CD4-positive, alpha-beta T cell treated with Interleukin-10 for 1 hour (primary cell): ENCODE measurements at places on chromosomes 16 and 17.

GRCh38 chr17:70343114-70343513 lies 173.8 kb downstream of the KCNJ2 start:
- no peak for DNase-seq

GRCh38 chr17:43224146-43224705 lies 4.2 kb downstream of the CCDC200 start:
- no peak for DNase-seq

GRCh38 chr17:17763136-17763535 lies 73.7 kb downstream of the SREBF1 start:
- DNase-seq, result no peak

GRCh38 chr17:7184091-7184488 lies 4.9 kb upstream of the ASGR1 start:
- DNase-seq, result no peak

GRCh38 chr17:29682054-29682453 lies 59.3 kb upstream of the CORO6 start:
- no peak for DNase-seq

GRCh38 chr17:74282587-74283370 lies 8.7 kb downstream of the DNAI2 start:
- peak; percentile 75 for DNase-seq

DNA sequence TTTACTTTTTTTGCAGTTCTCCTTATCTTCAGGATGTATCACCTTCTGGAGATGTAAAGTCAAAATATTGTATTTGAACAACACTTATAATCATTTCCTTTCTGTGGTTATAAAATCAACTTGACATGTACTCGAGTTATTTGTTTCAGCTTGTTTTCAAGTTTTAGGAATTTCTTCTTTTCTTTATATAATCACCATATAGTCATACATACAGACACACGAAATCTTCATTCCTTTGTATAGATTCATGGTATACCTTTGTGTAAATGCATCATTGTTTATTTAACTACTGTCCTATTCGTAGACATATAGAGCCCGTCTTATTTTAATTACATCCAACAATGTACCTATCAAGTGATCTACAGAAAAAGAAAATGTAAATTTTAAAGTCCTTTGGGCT lies 40.1 kb downstream of the CMC2 start:
- no peak for DNase-seq

GRCh38 chr17:69801368-69801767 lies 273.7 kb upstream of the KCNJ16 start:
- no peak for DNase-seq

GRCh38 chr16:25606069-25606468 lies 85.7 kb upstream of the HS3ST4 start:
- no peak for DNase-seq

GRCh38 chr17:15657868-15658267 lies 26.2 kb downstream of the TRIM16 start:
- no peak for DNase-seq

- DNase-seq, result no peak
Observed at GRCh38 chr17:74362810-74363498, 1.3 kb upstream of the BTBD17 start.

DNA sequence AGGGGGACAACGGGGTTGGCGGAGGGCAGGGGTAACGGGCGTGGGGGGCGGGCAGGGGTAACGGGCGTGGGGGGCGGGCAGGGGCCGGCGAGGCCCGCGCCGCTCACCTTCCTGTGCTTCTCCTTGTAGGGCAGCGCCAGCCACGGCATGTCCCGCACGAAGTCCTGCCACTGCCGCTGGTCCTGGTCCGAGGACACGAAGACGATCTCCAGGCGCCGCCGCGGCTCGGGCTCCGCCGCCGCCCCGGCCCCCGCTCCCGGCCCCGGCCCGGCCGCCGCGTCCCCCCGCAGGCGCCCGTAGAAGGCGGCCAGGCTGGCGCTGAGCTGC lies 401 bp downstream of the NXN start:
- no peak for DNase-seq

DNA sequence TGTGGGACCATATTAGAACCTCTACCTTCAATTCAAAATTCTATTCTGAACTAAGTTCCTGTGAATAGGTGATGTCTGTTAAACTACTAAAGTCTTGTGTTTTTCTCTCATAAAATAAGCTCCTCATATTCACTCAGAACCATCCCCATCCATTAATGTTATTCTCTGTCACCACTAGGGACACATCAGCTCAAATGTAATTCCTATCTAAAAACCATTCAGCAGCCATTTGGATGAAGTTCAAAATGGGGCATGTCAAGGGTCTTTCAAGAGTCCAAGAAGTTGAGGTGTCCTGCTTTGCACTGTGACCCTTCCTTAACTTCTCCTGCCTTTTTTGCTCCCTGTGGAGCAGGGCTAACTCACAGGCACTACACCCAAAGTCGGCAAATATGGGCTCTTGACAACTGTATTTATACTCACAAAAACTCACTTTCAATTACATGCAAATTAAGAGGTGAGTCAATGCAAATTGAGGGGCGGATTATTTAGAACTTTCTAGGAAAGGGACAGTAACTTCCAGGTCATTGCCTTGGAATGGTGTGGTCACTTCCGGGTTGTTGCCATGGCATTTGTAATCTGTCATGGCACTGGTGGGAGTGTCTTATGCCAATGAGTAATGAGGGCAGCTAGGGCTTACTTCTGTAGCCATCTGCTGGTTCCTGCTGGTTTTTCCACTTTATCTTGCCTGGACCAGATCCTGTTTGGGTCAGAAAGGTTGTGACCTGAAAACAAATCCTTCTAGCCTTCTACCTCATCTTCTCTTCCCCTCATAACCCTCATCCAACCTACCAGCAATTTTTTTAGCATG lies 128.2 kb upstream of the COX10 start:
- no peak for DNase-seq

DNA sequence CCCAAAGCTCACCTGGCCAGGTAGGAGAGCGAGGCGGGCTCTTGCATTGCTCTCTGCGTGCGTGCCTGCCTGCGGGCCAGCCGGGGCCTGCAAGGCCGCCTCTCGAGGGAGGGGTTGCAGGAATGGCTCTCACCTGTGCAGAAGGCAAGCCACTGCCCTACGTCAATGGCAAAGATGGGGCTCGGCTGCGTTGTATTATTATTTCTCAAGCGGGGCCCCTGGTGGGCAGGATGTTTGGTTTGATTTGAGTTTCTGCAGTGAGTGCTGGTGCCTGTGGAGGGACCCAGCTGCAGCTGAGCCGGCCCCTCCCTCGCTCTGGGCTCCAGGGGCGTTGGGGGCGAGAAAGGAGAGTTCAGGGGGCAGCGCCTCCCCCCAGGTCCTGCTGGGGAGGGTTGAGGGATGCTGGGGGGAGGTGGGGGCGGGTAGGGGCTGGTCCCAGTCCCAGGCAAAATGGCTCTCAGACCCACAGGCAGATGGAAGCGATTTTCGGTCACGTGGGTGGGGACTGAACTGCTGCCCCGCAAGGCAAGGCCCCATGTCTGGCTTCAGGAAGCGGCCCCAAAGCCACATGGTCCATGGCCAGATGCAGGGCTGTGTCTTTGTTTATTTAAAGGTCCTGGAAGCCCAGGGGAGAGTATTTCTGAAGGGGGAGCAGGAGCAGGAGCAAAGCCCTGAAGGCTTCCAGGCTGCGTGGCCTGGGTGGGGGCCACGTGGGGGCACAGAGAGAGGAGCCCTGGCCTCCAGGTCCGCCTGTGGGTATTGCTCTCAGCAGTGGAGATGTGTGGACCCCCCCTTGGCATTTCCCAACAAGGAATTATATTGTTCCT lies 338.8 kb downstream of the SEC14L1 start:
- no peak for DNase-seq

DNA sequence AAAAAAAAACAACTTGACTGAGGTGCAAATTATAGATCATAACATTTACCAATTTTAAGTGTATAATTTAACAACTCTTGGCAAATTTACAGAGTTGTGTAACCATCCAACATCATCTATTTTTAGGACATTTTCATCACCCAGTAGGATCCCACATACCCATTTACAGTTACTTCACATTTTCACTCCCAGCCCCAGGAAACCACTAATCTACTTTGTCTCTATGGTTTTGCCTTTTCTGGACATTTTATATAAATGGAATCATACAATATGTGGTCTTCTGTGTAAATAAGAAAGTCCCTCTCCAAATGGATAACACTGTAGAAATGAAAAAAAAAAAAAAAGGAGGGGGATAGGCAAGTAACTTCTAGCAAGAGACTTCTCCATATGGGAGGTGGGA lies 26.1 kb upstream of the XYLT1 start:
- no peak for DNase-seq

DNA sequence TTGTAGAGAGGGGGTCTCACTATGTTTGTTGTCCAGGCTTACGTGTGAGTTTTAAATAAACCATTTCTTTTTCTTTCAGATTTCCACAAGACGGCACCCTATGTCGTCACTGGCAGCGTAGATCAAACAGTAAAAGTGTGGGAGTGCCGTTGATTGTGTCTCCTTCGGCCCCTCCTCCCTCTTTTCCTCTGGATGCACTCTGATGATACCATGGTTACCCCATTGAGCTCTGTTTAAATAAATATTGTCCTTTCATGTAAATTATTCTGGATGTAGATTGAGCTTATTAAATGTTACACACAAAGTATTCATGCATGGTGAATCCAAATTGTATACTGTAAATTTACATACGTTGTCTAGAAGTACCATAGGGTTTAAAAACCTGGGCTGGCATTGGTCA lies 29.9 kb downstream of the CLUH start:
- DNase-seq, result no peak

- no peak for DNase-seq
Observed at GRCh38 chr17:72169823-72170222, 49.0 kb downstream of the SOX9 start.

GRCh38 chr17:76164331-76164730 lies 23.3 kb upstream of the FOXJ1 start:
- DNase-seq, result no peak

- DNase-seq, result peak; percentile 45
Observed at GRCh38 chr16:11613381-11614303, 26.9 kb upstream of the LITAF start.

GRCh38 chr16:11080327-11080967 lies 136.1 kb downstream of the CLEC16A start:
- no peak for DNase-seq

DNA sequence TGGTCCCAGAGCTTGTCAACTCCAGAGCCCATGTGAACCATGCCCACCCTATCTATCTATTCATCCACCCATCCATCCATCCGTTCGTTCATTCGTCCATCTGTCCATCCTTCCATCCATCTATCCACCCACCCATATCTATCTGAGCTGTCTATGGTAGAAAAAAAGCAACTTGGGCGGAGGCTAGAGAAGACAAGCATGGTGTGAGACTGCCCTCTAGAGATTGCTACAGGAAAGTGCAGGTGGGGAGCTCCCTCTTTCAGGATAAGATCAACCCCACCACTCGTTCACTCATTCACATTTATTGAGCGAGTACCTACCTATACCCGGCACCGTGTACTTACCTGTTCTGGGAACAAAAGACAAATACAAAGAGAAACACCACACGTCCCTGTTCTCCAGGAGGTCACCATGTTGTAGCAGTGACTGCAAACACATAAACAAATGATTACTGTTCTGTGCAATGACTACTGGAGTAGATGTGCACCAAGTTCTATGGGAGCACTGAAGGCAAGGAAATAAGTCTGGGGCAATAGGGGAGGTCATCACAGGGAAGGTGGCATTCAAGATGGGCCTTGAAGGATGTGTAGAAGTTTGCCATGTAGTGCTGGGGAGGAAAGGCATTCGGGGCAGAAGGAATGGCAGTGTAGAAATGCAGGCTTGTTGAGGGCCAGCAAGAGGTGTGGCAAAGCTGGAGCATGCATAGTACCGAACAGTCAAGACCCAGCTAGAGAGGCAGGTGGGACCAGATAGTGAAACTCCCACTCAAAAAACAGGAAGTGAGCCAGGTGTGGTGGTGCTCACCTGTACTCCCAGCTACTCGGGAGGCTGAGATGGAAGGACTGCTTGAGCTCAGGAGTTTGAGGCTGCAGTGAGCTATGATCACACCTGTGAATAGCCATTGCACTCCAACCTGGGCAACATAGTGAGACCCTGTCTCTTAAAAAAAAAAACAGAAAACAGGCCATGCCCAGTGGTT lies 13.4 kb upstream of the ATP5MC1 start:
- DNase-seq, result peak; percentile 80

- peak; percentile 83 for DNase-seq
Observed at GRCh38 chr16:50696575-50697420, 3.4 kb downstream of the NOD2 start.

DNA sequence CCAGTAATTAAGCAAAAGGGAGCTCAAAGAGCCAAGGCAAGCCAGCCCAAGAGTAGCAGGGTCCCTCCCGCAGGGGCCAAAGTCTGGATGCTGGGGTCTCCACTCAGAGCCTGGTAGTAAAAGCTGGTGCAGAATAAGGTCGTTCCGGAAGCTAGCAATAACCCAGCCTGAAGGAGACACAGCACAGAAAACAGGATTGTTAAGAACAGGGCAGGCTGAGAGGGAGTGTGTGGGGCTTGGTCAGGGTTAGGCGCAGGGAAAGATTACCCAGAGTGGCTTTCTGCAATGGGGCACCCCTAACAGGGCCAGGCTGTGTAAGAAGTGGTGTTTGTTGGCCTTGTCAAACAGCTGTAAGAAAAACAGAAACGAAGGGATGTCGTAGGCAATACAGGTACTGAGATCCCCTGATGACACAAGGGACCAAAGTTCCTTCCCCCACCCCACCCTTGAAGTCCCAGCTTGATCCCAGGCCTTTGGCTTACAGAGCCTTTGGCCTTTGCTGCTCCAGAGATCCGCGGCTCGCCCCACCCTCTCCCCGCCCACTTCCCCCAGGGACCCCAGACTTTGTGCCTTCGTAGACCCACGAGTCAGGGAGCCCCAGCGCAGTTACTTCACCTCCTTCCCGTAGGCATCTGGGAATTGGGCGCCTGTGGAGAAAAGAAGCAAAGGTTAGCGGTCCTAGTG lies 712 bp downstream of the TMEM256 start:
- DNase-seq, result no peak

- DNase-seq, result peak; percentile 92
Observed at GRCh38 chr16:68040506-68041288, 17.6 kb downstream of the DUS2 start.

DNA sequence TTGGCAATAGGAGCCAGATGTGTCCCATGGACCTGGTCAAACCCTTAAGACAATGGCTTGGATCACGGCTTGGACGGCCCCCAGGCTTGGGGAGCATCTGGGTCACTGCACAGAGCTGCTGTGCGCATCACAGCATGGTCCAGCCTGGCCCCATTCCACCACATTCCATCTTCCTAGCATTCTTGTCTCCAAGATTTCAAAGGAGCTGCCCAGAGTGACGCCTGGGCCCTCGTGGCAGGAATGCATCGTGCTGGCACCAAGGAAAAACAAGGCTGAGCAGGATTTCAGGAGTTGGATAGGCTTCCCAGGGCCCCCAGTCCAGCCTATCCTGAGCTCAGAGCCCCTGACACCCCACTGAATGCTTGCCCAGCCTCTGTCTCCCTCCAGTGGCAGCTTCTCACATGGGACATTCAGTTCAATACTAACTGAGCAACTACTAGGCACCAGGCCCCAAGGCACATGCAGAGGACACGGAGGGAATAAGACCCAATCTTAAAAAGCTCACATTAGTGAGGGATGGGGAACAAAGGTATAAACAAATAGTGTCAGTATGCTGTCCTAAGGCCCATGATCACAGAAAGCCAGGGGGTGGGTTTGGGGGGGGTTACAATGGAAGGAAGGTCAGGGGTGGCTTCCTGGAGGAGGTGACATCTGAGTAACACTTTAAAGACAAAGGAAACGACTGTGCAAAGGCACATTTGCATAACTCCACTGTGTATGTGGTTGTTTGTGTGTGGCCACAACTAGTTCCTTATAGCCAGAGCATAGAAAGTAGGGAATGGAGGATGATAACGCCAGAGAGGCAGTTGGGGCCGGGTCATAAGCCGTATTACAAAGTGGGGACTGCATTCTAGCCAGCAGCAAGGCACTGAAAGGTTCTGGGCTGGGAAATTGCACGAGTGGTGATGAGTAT lies 34.1 kb downstream of the TK2 start:
- DNase-seq, result no peak

- DNase-seq, result no peak
Observed at GRCh38 chr17:48514477-48514876, 16.3 kb downstream of the HOXB1 start.
